Psoas muscle (tissue), 8 donors: ENCODE measurements at places on chromosomes 2 and 18. TPM values are rescaled to one million over a fixed set of nuclear protein-coding genes. Genes with fewer than 3 reads are reported as not detected.

GRCh38 chr2:240602266-240603050 is 15.9 kb downstream of the CAPN10 start:
- H3K27me3 ChIP-seq: no peaks in the 10 kb centered on the region
- no peak overlapping the region for H3K27ac ChIP-seq
- no peaks in the 10 kb centered on the region for H3K4me1 ChIP-seq

GRCh38 chr2:107376909-107377308 is 449.8 kb upstream of the RGPD4 start:
- H3K27ac ChIP-seq: no peak overlapping the region
- H3K4me1 ChIP-seq: no peaks in the 10 kb centered on the region
- H3K4me3 ChIP-seq: no peak overlapping the region

DNA sequence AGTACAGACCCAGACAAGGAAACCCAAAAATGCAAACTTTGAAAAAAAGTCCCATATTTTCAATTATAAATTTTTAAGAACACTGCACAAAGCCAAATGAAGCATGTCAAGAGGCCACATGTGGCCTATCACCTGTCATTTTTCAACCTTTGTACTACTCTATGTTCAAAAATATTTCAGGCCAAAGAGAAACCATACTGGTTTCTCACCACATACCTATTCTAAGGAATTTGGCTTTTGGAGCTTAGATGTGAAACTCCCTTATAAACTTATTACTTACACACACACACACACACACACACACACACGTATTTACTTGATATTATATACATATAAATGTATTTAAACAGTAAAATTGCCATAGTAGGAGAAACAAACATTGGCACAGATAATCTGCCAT is 338.7 kb downstream of the TXNL1 start:
- no peak overlapping the region for H3K4me3 ChIP-seq
- H3K36me3 ChIP-seq: no peaks in the 10 kb centered on the region
- no peaks in the 10 kb centered on the region for H3K27me3 ChIP-seq
- H3K4me1 ChIP-seq: no peaks in the 10 kb centered on the region

DNA sequence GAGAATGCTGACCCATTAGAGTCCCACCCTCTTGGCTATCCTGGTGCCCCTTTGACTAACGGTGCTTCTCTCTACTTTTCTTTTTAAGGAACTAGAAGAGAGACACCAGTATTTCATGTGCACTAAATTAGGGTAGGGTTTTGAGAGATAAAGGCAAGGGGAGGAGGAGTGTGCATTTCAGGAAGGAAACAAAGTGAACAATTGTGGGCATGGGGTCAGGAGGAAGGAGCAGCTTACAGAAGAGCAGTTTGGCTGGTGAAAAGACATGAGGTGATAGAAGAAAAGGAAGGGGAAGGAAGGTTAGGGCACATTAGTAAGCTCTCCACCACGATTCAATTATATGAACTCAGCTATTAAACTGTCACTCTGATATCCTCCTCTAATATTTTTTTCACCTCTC is 105.8 kb upstream of the CTAGE1 start:
- no peak overlapping the region for H3K27ac ChIP-seq
- no peaks in the 10 kb centered on the region for H3K36me3 ChIP-seq
- DNase-seq: no peak
- H3K4me3 ChIP-seq: no peak overlapping the region
- no peaks in the 10 kb centered on the region for H3K4me1 ChIP-seq
- H3K27me3 ChIP-seq: no peaks in the 10 kb centered on the region

GRCh38 chr2:12120281-12121150 is 374.1 kb downstream of the LPIN1 start:
- H3K4me1 ChIP-seq: no peaks in the 10 kb centered on the region
- H3K27ac ChIP-seq: no peak overlapping the region
- H3K4me3 ChIP-seq: no peak overlapping the region
- DNase-seq: no peak
- no peaks in the 10 kb centered on the region for H3K36me3 ChIP-seq

- H3K27ac ChIP-seq: no peak overlapping the region
- no peak for DNase-seq
- H3K4me1 ChIP-seq: no peaks in the 10 kb centered on the region
- H3K36me3 ChIP-seq: no peaks in the 10 kb centered on the region
- no peaks in the 10 kb centered on the region for H3K27me3 ChIP-seq
These were observed 72.6 kb upstream of the MC2R start for GRCh38 chr18:13987956-13988355.

DNA sequence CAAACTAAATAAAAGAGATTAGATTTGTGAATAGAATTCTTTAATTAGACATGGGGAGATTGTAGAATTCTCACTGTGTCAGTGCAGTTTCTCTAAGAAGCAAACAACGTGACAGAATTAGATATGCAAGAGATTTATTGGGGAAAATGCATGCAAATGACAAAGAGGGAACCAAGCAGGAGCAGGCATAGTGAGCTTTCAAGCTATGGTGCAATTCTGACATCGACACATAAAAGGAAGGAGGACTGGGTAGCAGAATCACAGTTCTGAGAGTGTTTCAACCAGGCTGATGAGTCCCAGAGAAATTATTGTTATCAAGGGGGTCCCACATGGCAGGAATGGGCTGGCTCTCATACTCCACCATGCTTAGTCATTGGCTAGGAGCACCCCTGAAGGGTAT is 338.4 kb downstream of the FIGN start:
- no peaks in the 10 kb centered on the region for H3K4me1 ChIP-seq
- H3K36me3 ChIP-seq: no peaks in the 10 kb centered on the region
- no peak for DNase-seq
- no peaks in the 10 kb centered on the region for H3K27me3 ChIP-seq
- H3K4me3 ChIP-seq: no peak overlapping the region

GRCh38 chr2:64218137-64218802 is 74.0 kb upstream of the PELI1 start:
- no peaks in the 10 kb centered on the region for H3K36me3 ChIP-seq
- peaks cover 22% of the 10 kb centered on the region for H3K4me1 ChIP-seq
- H3K27me3 ChIP-seq: no peaks in the 10 kb centered on the region
- H3K27ac ChIP-seq: no peak overlapping the region

- no peak for DNase-seq
- no peak overlapping the region for H3K27ac ChIP-seq
- H3K4me1 ChIP-seq: no peaks in the 10 kb centered on the region
- no peaks in the 10 kb centered on the region for H3K36me3 ChIP-seq
- H3K4me3 ChIP-seq: no peak overlapping the region
- H3K27me3 ChIP-seq: no peaks in the 10 kb centered on the region
These were observed 244.6 kb upstream of the RND3 start for GRCh38 chr2:150732064-150732463.

GRCh38 chr2:127826047-127826446 is 15.1 kb upstream of the WDR33 start:
- H3K27me3 ChIP-seq: no peaks in the 10 kb centered on the region
- no peak overlapping the region for H3K4me3 ChIP-seq
- H3K4me1 ChIP-seq: no peaks in the 10 kb centered on the region
- no peak for DNase-seq
- no peaks in the 10 kb centered on the region for H3K36me3 ChIP-seq

DNA sequence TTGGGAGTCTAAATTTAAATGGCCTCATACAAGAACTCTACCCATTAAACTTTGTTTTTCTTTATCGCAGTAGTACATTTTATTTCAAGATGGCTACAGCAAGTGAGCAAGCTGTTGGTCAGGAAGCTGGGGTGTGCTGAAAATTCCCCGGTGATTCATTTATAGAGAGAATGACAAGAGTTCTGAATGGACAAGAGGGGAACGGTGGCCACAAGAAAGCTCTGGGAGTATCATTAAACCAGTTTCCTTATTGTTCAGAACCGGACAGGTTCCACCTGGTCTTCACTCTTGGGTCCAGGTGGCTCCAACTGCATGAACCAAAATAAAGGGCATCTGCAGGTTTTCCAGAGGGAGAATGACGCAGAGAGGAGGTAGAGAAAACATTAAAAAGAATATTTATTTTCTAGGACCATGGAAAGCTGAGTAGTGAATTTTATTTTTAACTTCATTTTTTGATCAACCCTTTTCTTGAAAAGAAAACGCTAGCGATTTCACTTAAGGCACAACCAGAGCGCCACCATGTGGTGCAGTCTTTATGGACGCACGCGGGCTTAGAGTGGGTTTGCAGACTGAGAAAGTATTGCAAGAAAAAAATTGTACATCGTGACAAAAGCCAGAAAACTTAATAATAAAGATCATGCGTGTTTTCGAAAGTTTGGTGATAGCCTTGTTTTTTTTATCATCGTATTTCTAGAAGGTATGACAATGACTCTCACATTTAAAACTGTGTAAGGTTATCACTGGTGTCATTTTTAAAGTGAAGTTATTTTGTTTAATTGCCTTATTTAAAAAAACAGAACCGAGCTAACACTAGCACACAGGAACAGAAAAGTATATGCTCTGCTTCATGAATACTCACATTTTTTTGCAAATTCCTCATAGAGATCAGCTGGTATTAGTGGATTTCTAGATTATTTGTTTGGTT is 97.9 kb upstream of the NOL4 start:
- H3K36me3 ChIP-seq: no peaks in the 10 kb centered on the region
- H3K4me1 ChIP-seq: peaks cover 4% of the 10 kb centered on the region
- H3K4me3 ChIP-seq: no peak overlapping the region

GRCh38 chr2:71460595-71461303 is 7.4 kb downstream of the DYSF start:
- DNase-seq: peak; percentile 78
- peaks cover 20% of the 10 kb centered on the region for H3K36me3 ChIP-seq
- peaks cover 98% of the 10 kb centered on the region for H3K4me1 ChIP-seq
- peak overlapping the region; percentile 74 for H3K27ac ChIP-seq
- no peaks in the 10 kb centered on the region for H3K27me3 ChIP-seq
- H3K4me3 ChIP-seq: no peak overlapping the region

Gene ALPP
- total RNA-seq: not detected

Gene ERCC3
- 31.2 TPM for total RNA-seq

Gene CIB4
- not detected for total RNA-seq

Gene POTEC
- total RNA-seq: not detected

Gene IL1B
- 0.42 TPM for total RNA-seq
